ENCODE measurements at places on chromosomes 13 and 19. TPM values are rescaled to one million over a fixed set of nuclear protein-coding genes. Genes with fewer than 3 reads are reported as not detected.

- no peak for DNase-seq
Observed at GRCh38 chr19:47032171-47032811, 12.7 kb downstream of the NPAS1 start.

GRCh38 chr19:30144802-30145201 lies 202.8 kb downstream of the URI1 start:
- DNase-seq, result no peak

- DNase-seq, result no peak
Observed at GRCh38 chr13:32984857-32985626, 31.2 kb upstream of the KL start.

- no peak for DNase-seq
Observed at GRCh38 chr19:32233885-32234284, 111.5 kb upstream of the ZNF507 start.

GRCh38 chr13:38686577-38687245 lies at the start of gene FREM2:
FREM2 (plus strand) TSS chr13:38687077; CDS start chr13:38687345, 268 bp downstream.
- DNase-seq, result peak; percentile 70

DNA sequence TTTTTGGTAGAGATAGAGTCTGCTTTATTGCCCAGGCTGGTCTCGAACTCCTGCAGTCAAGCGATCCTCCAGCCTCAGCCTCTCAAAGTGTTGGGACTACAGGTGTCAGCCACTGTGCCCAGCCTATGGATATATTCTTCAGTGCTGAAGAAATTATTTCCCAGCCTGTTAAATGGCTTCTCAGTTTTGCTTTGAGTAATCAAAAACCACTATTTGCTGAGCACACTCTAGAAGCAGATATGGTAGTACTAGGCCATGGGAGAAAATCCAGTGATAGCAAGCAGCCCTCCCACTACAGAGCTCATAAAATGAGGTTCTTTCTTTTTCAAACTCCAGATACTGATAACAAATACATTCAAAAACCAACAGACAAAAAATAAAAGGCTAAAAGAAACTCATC lies 80.6 kb upstream of the CLDN10 start:
- no peak for DNase-seq

GRCh38 chr13:79289571-79289970 lies 116.5 kb downstream of the RBM26 start:
- no peak for DNase-seq

The IZUMO2 gene
- polyA plus RNA-seq, result not detected

The BRCA2 gene
- polyA plus RNA-seq, result 0.55 TPM

The DGKH gene
- 3.8 TPM for polyA plus RNA-seq

The ZNF835 gene
- 2.5 TPM for polyA plus RNA-seq

Measured in ovary (tissue), 10 donors.